ENCODE measurements at places on chromosomes 2 and 18. TPM values are rescaled to one million over a fixed set of nuclear protein-coding genes. Genes with fewer than 3 reads are reported as not detected.

SIX3 gene
- not detected for total RNA-seq

ANKRD36 gene
- 26.8 TPM for total RNA-seq

ANKRD30B gene
- not detected for total RNA-seq

KLHL14 gene
- total RNA-seq = 0.24 TPM

NUP35 gene
- total RNA-seq = 29.9 TPM

MOGAT1 gene
- total RNA-seq = not detected

CXCR4 gene
- total RNA-seq = 198 TPM

SH3RF3 gene
- 3.2 TPM for total RNA-seq

CDH2 gene
- total RNA-seq = 3.0 TPM

FAP gene
- total RNA-seq = 1.5 TPM

CYP1B1 gene
- total RNA-seq = 14.4 TPM

ALKAL2 gene
- total RNA-seq = 1.7 TPM

REL gene
- 10.6 TPM for total RNA-seq

SPEG gene
- 1.3 TPM for total RNA-seq

UGT1A9 gene
- total RNA-seq = 0.09 TPM

GAL3ST2 gene
- total RNA-seq = 0.09 TPM

SLC14A1 gene
- 2.8 TPM for total RNA-seq

REG3G gene
- total RNA-seq = 0.09 TPM

B4GALT6 gene
- total RNA-seq = 9.5 TPM

BCL11A gene
- total RNA-seq = 27.9 TPM

QPCT gene
- total RNA-seq = 11.4 TPM

C18orf54 gene
- total RNA-seq = 3.5 TPM

CRYBA2 gene
- total RNA-seq = 0.14 TPM

COL3A1 gene
- 228 TPM for total RNA-seq

MYO5B gene
- 6.2 TPM for total RNA-seq

RAX gene
- total RNA-seq = under 0.01 TPM

MAT2A gene
- total RNA-seq = 78.4 TPM

CLIP4 gene
- total RNA-seq = 12.5 TPM

GYPC gene
- 83.2 TPM for total RNA-seq

LDLRAD4 gene
- total RNA-seq = 80.0 TPM
